IMR-90 (cell line): ENCODE measurements at places on chromosomes 7 and 10.

- no peak for DNase-seq
- H3K4me3 ChIP-seq, result no peak overlapping the region
- no peak overlapping the region for H3K27ac ChIP-seq
- no peaks in the 10 kb centered on the region; the same call in 1 of the 2 replicates for H3K27me3 ChIP-seq
- H3K36me3 ChIP-seq, result no peaks in the 10 kb centered on the region
These were observed 22.5 kb upstream of the WASL start for GRCh38 chr7:123771256-123771655.

GRCh38 chr7:40095695-40096327 lies 38.6 kb downstream of the MPLKIP start:
- no peaks in the 10 kb centered on the region for H3K27me3 ChIP-seq
- H3K4me3 ChIP-seq, result no peak overlapping the region
- H3K36me3 ChIP-seq, result peaks cover 20% of the 10 kb centered on the region
- H3K27ac ChIP-seq, result no peak overlapping the region
- H3K4me1 ChIP-seq, result no peaks in the 10 kb centered on the region

GRCh38 chr7:48090095-48090805 lies 1.2 kb downstream of the UPP1 start:
- no peak overlapping the region; the same call in 1 of the 2 replicates for H3K27ac ChIP-seq
- DNase-seq, result peak; percentile 34
- H3K4me1 ChIP-seq, result peaks cover 26% of the 10 kb centered on the region
- H3K4me3 ChIP-seq, result peak overlapping the region; percentile 91
- peaks cover 17% of the 10 kb centered on the region for H3K36me3 ChIP-seq

DNA sequence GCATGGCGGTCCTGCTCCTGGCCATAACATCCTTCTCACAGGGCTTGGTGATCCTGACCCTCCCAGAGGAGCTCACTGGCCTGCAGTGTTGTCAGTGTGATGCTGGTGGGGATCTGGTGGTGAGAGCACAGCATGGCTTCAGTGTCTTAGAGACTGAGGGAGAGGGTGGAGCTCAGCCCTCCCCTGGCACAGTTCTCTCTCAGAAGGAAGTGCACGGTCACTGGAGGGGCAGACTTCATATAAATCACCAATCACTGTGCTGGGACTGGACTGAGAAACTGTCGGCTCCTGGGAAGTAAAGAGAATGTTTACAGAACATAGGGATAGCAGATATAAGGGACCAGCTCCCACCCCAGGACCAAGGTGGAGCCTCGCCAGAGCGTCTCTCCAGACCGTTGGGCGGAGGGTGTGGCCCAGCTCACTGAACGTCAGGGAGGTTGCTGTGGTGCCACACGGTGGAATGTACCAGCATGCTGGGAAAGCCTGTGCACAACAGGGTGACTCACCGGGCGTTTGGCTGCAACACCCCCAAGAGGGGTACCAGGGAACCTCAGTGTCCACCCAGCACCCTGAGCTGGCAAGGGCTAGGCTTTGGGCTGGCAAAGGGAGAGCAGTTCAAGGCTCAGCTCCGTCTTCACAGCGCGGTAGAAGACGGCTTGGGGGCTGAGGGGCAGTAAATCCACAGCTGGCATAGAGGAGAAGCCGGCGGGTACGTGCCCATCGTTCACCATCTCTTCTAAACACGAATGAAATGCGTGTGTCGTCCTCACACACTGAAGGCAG lies 8.8 kb upstream of the GET4 start:
- peak; percentile 54 for DNase-seq
- no peaks in the 10 kb centered on the region for H3K27me3 ChIP-seq
- H3K4me1 ChIP-seq, result peaks cover 12% of the 10 kb centered on the region
